Mesenteric fat pad (tissue), 1 donor: ENCODE measurements at places on chromosomes 2 and 18. TPM values are rescaled to one million over a fixed set of nuclear protein-coding genes. Genes with fewer than 3 reads are reported as not detected.
A peak's percentile ranks its signal among the peaks of the same experiment; 100 is the strongest.

Gene EGR4
- total RNA-seq = not detected

DNA sequence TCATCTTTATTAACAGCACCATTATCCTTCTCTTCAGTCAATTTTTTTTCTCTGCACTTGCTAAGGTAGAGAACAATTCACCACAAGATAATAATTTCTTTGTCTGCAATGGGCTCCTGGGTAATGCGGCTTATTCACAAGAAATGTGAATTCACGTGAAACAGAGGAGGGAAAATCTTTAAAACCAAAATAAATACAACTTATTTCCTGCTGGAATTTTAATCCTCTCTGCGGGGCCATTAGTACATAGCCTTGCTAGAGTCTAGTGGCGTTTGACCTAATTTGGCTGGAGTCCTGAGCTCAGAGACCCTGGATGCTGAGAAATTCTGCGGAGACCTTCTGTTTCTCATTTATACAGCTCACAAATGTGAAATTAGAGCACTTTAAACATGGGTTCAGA lies 319.3 kb upstream of the MMADHC start:
- no peak for DNase-seq

- DNase-seq = peak; percentile 45
Measured at GRCh38 chr2:239211396-239212094, 189.3 kb downstream of the HDAC4 start.

GRCh38 chr2:156363141-156363540 lies 30.6 kb upstream of the NR4A2 start:
- no peak for DNase-seq

DNA sequence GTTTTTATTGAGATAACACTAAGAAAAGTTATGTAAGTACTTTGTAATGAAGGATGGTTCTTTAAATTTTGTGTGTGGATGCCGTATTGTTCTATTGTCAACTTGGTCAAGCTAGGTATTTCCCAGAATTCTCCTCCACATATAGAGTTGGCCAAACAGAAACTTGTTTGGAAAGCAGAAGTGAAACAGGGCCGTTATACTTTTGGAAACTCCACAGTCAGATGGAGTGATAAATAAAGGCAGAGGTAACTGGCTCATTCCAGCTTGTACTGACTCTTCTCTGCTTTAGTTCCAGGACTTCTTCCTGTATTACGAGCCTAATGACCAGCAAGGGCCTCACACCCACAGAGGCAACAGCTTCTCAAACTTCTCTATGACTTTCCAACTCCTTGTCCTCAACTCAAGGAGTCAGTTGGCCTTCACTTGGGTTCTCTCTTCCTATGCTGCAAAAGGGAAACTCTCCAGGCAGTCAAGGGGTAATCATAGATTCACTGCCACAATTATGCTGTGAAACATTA lies 16.4 kb upstream of the STARD7 start:
- DNase-seq = no peak

DNA sequence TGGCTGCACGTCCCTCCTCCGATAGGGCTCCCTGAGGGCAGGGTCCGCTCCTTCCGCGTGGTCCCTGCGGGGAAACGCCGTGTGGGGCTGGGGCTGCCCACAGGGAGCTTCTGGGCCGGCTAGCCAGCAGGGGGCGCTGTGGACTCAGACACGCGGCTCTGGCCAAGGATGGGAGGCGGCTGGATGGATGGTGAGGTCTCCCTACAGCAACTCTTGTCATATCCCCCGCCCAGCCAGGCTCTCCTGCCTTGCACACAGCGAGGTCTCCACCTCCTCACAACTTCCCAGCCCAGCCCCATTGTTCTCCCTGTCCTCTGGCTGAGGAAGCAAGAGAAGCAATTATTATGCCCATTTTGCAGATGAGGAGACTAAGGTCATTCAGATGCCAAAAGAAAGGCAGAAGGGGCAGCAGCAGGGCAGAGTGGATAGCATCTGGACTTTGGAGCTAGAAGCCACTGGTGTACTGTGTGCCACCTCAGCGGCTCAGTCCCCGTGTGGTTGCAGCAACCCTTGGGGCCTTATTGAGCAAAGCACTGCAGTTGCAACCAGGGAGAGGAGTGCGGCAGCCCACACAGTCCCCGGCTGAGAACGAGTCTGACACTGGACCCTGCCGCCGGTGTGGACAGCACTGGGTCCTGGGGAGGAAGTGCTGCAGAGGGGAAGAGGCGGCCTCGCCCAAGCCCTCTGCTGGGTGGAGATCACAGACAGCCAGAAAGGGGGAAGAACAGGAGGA lies 99.0 kb downstream of the ZFP36L2 start:
- DNase-seq = peak; percentile 92

DNA sequence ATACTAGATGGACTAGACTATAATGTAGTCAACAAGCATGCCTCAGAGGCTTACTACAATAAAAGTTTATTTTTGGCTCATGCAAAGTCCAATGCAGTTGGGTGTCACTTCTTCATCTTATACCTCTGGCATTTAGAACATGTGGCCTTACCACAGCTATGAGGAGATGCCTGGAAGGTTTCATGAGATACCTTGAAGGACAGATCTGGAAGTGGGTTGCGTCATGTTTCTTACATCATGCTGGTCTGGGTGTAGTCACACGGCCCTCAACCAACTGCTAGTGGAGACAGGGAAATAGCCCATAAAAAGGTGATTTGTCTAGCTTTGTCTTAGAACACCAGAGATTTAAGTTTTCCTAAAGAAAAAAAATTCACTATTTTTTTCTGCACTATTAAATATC lies 91.7 kb upstream of the MMADHC start:
- no peak for DNase-seq
